ENCODE measurements at places on chromosomes 3 and 15.

DNA sequence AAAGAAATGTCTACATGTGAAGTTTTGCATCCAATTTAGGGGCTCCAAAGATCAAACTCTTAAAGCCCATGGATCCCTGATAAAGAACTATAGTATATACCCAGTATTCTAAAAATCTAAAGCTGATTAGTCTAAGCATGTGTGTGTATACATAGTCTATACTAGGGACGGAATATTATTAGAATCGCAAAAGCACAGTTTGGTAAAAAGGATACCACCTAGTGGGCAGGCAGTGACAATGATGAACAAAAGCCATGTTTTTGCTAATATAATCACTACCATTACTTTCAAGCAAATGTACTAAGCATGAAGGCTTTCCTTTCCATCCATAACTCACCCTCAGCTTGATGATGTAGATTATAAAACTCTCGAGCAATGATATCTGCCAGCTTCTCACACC, 16.5 kb downstream of the POLQ start:
- DNase-seq, result no peak
- H3K4me3 ChIP-seq, result no peak overlapping the region
- H3K27me3 ChIP-seq, result no peaks in the 10 kb centered on the region
- no peaks in the 10 kb centered on the region for H3K36me3 ChIP-seq

DNA sequence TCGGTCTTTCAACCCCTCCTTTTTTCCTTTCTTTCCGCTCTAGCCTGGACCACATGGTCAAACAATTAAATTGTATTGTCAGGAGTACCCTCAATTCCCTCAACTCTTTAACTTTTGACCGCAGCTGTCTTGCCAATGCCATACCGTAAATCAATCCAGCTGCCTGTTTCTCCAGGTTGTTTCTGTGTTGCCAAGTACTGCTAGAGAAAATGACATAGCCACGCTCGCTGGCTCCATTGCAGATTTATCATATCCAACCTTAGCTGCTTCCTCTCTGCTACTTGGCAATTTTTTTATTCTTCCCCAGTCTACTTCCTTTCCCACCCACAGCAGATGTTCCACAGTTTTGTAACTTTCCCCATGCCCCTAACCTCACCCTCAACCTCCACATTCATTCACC, 60.0 kb downstream of the ZNF385D start:
- no peaks in the 10 kb centered on the region for H3K4me1 ChIP-seq
- no peaks in the 10 kb centered on the region for H3K27me3 ChIP-seq
- no peak overlapping the region for H3K4me3 ChIP-seq
- no peak for DNase-seq

DNA sequence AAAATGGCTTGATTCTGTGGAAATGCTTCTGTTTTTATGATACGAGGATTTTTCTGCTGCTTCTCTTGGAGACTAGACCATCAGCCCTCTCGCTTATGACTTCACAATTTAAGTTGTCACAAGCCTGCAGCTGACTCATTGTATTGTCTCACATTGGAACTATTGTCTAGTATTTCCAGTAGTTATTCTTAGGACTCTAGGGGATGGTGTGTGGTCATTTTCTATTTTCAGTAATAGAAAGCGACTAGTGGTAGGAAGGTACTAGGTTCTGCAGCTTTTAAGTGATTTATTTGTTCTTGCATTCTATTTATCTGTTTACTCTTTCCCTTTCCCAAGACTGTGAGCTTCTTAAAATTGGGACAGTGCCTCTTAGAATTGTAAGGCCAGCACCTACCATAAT, 66.3 kb upstream of the CRTC3 start:
- peaks cover 41% of the 10 kb centered on the region for H3K36me3 ChIP-seq
- no peak overlapping the region for H3K4me3 ChIP-seq
- no peaks in the 10 kb centered on the region for H3K27me3 ChIP-seq
- H3K4me1 ChIP-seq, result no peaks in the 10 kb centered on the region

DNA sequence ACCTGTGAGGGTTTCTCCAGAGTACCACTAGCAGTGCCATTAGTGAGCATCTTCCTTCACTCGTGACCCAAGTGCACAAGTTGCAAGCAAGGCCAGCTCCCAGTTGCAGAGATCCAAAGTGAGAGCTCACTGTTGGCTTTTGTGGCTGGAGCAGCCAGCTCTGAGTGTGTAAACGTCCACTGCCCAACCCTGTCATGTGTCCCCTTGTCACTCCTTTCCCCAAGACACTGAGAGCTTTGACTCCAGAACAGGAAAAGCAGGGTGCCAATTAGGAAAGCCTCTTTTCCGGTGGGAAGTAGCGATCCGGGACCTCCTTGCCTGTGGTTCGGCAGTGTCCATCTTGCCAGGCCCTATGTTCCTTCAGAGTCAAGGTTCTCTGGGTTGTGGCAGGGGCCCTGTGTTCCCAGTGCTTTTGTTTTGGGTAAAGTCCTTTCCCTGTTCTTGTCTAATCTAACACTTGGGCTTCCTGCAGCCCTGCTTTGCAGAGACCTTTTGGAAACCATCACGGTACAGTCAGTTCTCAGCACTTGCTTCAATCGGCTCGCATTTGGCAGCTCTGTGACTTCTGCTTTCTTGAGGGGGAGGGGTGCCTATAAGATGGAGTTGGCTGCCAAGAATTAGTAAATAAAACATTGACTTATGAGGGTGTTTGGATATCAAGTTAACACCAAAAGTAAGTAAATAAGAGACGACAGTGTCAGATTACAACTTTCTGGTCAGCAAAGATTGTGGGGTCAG, 90.5 kb downstream of the DNASE1L3 start:
- no peak overlapping the region for H3K27ac ChIP-seq
- H3K4me3 ChIP-seq, result no peak overlapping the region
- no peaks in the 10 kb centered on the region for H3K27me3 ChIP-seq
- DNase-seq, result no peak
- peaks cover 7% of the 10 kb centered on the region for H3K36me3 ChIP-seq
- peaks cover 23% of the 10 kb centered on the region for H3K4me1 ChIP-seq

- H3K4me3 ChIP-seq, result no peak overlapping the region
- DNase-seq, result no peak
- H3K36me3 ChIP-seq, result no peaks in the 10 kb centered on the region
- no peaks in the 10 kb centered on the region for H3K27me3 ChIP-seq
- H3K4me1 ChIP-seq, result peaks cover 12% of the 10 kb centered on the region
- H3K27ac ChIP-seq, result no peak overlapping the region
Measured at GRCh38 chr3:45566196-45566595, 28.4 kb upstream of the LIMD1 start.

- no peaks in the 10 kb centered on the region for H3K36me3 ChIP-seq
- no peak overlapping the region for H3K4me3 ChIP-seq
- no peaks in the 10 kb centered on the region for H3K4me1 ChIP-seq
- no peak for DNase-seq
- no peaks in the 10 kb centered on the region for H3K27me3 ChIP-seq
Measured at GRCh38 chr3:55297245-55297644, 189.9 kb downstream of the WNT5A start.

- no peaks in the 10 kb centered on the region for H3K4me1 ChIP-seq
- no peaks in the 10 kb centered on the region for H3K36me3 ChIP-seq
- no peak overlapping the region for H3K4me3 ChIP-seq
- no peak for DNase-seq
Measured at GRCh38 chr3:140315955-140316354, 361.9 kb upstream of the TRIM42 start.

DNA sequence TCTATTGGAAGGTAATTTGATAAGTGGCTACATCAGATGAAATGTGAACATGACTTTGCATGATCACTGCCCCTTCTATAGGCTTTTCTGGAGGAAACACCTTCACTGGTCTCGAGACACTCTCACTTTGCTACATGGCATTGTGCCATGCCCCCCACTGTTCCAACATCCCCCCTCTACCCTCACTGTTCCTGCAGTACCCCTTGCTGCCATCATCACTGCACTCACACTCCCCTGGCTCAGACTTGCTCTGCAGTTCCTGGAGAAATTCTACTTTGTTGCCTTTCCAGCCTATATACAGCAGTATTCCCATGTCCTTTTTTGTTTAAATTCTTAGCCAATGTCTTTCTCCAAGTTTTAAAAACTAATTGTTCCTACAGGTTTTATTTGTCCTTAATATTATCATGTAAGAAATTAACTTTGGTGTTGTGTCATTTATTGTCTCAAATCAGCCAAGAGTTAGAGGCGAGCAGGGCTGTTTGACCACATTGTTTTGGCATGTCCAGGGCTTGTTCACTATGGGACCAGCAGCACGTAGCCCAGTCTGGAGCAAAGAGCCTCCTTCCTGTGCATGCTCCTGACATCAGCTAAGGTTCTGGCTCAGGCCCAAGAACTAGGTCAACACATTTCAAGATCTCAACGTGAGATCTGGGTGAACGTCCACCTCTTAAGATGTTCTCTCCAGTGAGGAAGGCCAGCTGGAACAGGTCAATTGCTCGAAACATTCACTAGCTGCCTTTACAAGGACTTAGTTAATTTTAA, 246.4 kb downstream of the SLC9A9 start:
- no peaks in the 10 kb centered on the region for H3K27me3 ChIP-seq
- H3K36me3 ChIP-seq, result no peaks in the 10 kb centered on the region
- no peak for DNase-seq
- H3K4me3 ChIP-seq, result no peak overlapping the region
- H3K27ac ChIP-seq, result no peak overlapping the region

DNA sequence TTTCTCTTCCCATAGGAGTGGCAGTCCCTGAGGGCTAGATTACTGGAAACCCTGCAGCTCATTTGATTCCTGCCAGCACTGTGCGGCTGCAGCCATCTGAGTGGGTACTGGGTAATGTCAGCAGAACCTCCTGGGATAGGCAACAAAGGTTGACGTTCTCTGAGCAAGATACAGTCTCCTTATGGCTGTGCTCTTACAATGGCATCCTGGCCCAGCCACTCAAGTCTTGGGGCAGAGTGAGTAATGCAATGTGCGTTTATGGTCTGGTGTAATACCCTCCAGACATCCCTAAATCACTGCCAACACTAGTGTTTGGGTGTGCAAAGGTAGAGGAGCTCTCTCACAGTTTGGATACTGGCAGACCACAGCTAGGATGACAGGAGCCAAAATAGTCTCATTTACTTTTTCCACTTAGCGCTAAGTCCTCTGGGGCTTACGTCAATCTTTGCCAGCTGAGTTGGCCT, 775.8 kb downstream of the ZNF385D start:
- H3K4me1 ChIP-seq, result no peaks in the 10 kb centered on the region
- H3K36me3 ChIP-seq, result no peaks in the 10 kb centered on the region
- H3K4me3 ChIP-seq, result no peak overlapping the region
- H3K27me3 ChIP-seq, result no peaks in the 10 kb centered on the region

DNA sequence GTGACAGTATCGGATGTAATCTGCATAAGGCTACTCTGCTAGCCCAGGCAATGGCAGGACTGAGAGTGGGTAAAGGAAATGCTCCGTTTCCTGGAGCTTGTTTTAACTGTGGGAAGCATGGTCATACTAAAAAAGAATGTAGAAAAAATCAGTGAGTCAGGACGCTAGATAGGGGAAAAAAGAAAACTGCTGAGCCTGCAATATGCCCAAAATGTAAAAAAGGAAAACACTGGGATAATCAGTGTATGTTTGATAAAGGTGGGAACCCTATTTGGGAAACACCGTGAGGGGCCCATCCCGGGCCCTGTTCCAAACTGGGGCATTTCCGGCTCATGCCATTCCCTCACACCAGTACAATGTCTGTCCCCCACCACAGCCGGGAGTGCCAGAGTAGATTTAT, 775.8 kb downstream of the ZPLD1 start:
- H3K27me3 ChIP-seq, result no peaks in the 10 kb centered on the region
- H3K36me3 ChIP-seq, result no peaks in the 10 kb centered on the region
- DNase-seq, result no peak
- no peak overlapping the region for H3K27ac ChIP-seq
- no peak overlapping the region for H3K4me3 ChIP-seq

DNA sequence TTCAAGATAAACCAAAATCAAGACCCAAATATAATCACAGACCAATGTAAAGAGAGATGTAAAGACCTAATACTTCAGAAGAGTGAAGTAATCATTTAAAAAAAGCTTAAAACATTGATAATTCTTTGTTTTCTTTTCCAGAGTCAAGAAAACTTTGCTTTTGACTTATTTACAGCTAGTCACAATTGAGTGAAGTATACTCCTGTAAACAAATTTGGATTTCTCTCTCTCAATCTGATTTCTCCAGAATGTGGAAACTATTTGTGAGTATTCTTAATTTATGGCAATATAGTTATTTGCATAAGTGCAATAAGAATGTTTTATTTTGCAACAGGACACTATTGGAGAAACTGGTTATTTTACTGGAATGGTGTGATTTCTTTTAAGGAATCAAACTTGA, 43.7 kb upstream of the ZBTB20 start:
- DNase-seq, result no peak
- no peaks in the 10 kb centered on the region for H3K36me3 ChIP-seq
- H3K27me3 ChIP-seq, result no peaks in the 10 kb centered on the region
- H3K4me3 ChIP-seq, result no peak overlapping the region

GRCh38 chr3:81864272-81864671, 102.8 kb upstream of the GBE1 start:
- H3K4me1 ChIP-seq, result no peaks in the 10 kb centered on the region
- H3K36me3 ChIP-seq, result no peaks in the 10 kb centered on the region
- H3K27me3 ChIP-seq, result no peaks in the 10 kb centered on the region
- no peak overlapping the region for H3K4me3 ChIP-seq
- DNase-seq, result no peak

DNA sequence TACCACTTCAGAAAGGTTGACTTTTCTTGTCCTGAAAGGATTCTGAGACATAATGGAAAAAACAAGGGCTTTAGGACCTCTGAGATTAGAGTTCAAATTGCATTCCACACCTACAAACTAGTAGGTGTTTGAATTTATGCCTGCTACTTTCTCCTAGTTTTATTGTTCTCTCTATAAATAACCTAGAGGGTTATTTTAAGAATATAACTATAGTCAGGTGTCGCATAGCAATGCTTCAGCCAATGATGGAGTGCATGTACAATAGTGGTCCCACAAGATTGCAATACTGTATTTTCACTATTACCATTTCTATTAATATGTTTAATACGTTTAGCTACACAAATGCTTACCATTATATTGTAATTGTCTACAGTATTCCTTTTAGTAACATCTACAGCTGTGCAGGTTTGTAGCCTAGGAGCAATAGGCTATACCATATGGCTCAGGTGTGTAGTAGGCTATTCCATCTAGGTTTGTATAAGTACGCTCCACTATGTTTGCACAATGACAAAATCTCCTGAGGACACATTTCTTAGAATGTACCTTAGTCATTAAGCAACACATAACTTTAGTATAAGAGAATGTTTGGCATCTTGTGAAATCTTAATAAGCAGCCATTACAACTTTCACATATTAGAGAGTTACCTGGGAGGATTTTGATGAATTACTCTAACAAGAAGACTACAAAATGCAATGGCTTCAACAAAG, 1352.5 kb downstream of the ZPLD1 start:
- H3K4me1 ChIP-seq, result no peaks in the 10 kb centered on the region
- H3K27ac ChIP-seq, result no peak overlapping the region
- no peak for DNase-seq
- H3K36me3 ChIP-seq, result no peaks in the 10 kb centered on the region

DNA sequence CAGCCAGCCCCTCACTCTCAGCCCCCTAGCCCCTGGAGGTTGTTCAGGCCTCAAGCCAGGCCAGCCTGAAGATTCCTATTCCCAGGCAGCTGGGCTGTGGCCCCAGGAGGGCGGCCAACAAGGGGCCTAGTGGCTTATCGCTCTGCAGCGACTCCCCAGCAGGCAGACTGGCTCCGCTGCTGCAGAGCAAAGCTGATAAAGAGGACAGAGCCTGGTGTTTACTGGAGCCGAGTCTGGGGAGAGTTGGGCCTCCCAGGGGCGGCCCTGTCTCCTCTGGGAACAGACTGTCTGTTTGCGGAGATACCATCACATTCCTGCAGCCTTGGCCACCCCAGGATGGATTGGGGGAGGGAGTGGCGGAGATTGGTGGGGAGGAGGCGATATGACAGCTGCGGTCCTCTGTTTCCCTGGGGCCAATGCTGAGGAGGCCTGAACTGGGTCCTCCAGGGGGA, 22.4 kb upstream of the SMAD6 start:
- no peak overlapping the region for H3K27ac ChIP-seq
- no peaks in the 10 kb centered on the region for H3K27me3 ChIP-seq
- no peak for DNase-seq
- H3K4me1 ChIP-seq, result no peaks in the 10 kb centered on the region
- H3K4me3 ChIP-seq, result no peak overlapping the region
- no peaks in the 10 kb centered on the region for H3K36me3 ChIP-seq

Data from CD4-positive, alpha-beta memory T cell (primary cell).